ENCODE measurements at places on chromosomes 12 and 14.

- DNase-seq: peak; percentile 57
Observed at GRCh38 chr14:50001151-50001998, 108.5 kb downstream of the ARF6 start.

GRCh38 chr12:116298578-116298977 lies 21.1 kb upstream of the MED13L start:
- no peak for DNase-seq

- DNase-seq: no peak
Observed at GRCh38 chr14:28629328-28630004, 137.1 kb upstream of the FOXG1 start.

DNA sequence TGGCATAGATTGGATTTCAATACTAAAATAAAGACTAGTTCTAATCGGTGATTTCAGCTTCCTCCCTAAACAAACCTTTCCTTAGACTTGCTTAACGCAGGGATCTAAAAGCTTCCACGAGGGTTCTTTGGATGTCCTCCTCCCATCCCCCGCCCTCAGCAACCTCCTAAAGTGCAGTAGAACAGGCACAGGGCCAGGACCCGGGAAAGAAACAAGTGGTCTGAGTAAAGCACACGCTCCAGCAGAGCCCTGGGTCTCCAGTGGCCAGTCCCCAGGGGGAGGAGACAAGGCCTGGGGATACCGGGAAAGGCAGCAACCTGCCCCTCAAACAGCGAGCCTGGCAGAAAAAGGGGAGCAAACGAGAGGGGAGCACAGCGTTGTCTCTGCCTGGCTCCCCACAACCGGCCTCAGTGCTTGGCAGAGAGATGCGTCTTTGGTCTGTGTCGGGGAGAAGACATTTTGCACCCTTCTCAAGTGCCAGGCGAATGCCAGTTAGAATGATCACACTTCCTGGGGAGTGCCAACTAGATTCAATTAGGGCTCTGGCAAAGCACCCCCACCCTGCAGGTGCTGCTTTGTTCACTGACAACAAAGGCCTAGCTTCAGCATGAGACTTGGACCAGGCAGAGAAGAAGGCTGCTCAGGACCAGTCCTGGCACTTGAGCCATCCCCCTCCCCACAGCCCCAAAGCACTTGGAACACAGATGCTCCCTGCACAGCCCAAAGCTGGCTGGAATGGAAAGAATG lies 17.1 kb upstream of the SLC6A12 start:
- no peak for DNase-seq

- DNase-seq: no peak
Observed at GRCh38 chr14:70871001-70871400, 36.3 kb upstream of the PCNX1 start.

- no peak for DNase-seq
Observed at GRCh38 chr14:82190742-82191141, 657.1 kb upstream of the SEL1L start.

DNA sequence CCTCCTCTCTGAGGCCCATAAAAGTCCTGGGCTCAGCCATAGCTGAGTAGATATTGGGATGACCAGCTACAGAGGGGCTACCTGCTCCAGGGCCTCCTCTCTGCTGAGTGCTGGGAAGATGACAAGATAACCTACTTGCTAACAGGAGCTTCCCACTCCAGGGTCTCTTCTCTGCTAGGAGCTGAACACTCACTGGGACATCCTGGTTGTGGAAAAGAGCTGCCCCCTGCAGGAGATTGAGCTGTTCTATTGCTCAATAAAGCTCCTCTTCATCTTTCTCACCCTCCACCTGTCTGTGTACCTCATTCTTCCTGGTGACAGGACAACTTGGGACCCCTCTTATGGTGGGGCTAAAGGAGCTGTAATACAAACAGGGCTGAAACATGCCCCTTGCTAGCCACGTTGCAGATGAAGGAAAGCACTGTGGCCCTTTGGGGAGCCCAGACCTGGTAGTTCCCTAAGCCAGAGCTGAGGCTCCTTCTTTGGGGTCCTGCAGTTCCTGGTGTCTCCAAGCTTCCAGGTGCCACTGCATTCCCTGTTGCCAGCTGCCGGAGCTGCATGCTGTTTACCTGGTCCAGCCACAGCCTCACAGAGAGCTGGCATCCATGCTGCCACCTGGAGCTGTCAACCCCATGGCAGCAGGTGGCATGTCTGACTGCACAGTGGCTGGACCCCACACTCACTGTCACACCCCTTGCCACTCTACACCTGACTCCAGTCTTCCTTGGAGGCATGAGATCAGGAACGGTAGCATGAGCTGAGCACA lies 598.5 kb upstream of the LMO3 start:
- DNase-seq: no peak

DNA sequence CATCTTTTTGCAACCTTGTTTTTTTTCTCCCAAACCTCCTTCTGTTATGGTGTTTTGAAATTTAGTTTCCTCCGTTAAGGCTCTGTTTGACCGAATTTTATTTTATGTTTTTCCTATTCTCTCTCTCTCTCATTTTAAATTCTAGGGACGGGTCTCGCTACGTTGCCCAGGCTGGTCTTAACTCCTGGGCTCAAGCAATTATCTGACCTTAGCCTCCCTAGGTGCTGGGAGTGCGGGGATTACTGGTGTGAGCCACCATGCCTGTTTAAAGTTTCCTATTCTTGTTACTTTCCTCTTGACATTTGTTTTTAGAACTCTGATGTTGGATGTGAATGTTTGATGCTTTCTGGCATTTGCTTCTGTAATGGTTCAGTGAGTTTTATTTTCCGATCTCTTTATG lies 1.0 kb downstream of the ZC3H14 start:
- no peak for DNase-seq

- no peak for DNase-seq
Observed at GRCh38 chr12:120132054-120132836, 15.7 kb upstream of the RAB35 start.

Measured in stimulated activated CD4-positive, alpha-beta T cell treated with anti-CD3 and anti-CD28 coated beads, Interleukin-12 subunit alpha, Interleukin-12 subunit beta, amount 100 ng/mL, for 24 hours (primary cell).